ENCODE measurements at places on chromosomes 13 and 19. TPM values are rescaled to one million over a fixed set of nuclear protein-coding genes. Genes with fewer than 3 reads are reported as not detected.

GRCh38 chr13:57918913-57919312 is 287.4 kb downstream of the PCDH17 start:
- H3K27me3 ChIP-seq, result no peaks in the 10 kb centered on the region
- no peak for DNase-seq
- H3K4me1 ChIP-seq, result no peaks in the 10 kb centered on the region
- no peak overlapping the region for H3K4me3 ChIP-seq
- H3K27ac ChIP-seq, result no peak overlapping the region

- H3K27ac ChIP-seq, result no peak overlapping the region
- no peaks in the 10 kb centered on the region for H3K4me1 ChIP-seq
- no peak for DNase-seq
- H3K27me3 ChIP-seq, result no peaks in the 10 kb centered on the region
- H3K36me3 ChIP-seq, result peaks cover 81% of the 10 kb centered on the region
- H3K4me3 ChIP-seq, result no peak overlapping the region
These were observed 22.0 kb downstream of the LDLR start for GRCh38 chr19:11111117-11111770.

DNA sequence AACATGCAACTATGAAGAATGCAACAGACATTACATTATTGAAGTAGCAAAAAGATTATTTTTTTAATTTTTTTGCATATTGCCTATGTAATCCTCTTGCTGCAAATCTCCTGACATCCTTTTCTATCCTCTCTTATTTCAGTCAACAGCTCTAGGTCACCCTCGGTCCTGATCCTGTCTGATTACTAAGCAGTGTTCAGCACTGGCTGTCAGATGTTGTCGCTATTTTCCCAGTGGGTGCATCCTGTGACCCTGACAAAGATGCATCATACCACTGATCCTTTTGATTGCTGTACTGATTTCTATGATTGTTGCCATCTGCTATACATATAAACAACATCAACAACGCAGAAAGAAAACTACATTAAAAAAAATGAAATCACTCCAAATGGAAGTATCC is 443.7 kb upstream of the PRR20A start:
- DNase-seq, result no peak
- H3K27me3 ChIP-seq, result no peaks in the 10 kb centered on the region
- H3K4me1 ChIP-seq, result no peaks in the 10 kb centered on the region
- no peak overlapping the region for H3K27ac ChIP-seq

GRCh38 chr13:112728375-112729126 is 38.7 kb downstream of the ATP11A start:
- no peaks in the 10 kb centered on the region for H3K27me3 ChIP-seq
- no peaks in the 10 kb centered on the region for H3K36me3 ChIP-seq
- no peak overlapping the region for H3K27ac ChIP-seq
- peaks cover 11% of the 10 kb centered on the region for H3K4me1 ChIP-seq

DNA sequence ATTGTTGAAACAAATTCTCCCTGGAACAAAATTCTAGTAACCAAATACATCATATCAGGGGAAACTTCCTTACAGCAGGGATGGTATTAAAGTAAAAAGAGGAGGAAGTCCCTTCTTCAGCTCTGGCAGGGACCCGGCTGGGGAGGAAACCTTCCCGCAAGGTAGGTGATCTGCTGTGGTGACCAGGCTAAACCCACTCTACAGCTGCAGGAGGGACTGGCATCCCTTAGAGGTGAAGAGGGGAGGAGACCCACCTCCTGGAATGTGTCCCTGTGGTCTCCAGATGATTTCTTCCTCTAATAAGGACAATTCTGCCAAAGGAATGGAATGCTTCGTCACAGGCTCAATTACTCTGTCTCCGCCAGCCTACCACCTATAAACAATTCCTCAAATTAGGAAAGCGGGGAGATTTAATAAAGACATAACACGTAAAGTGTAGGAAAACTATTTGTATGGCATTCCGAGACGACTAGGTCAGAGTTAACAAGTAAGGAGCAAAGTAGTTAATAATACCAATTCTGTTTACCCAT is 637 bp upstream of the PDS5B start:
- H3K4me1 ChIP-seq, result peaks cover 5% of the 10 kb centered on the region
- H3K4me3 ChIP-seq, result peak overlapping the region; percentile 60
- H3K36me3 ChIP-seq, result no peaks in the 10 kb centered on the region
- no peaks in the 10 kb centered on the region for H3K27me3 ChIP-seq
- no peak for DNase-seq

- H3K4me3 ChIP-seq, result peak overlapping the region; percentile 13
- DNase-seq, result no peak
- no peak overlapping the region for H3K27ac ChIP-seq
These were observed 372 bp downstream of the DNAAF3 start for GRCh38 chr19:55165952-55166529.

- H3K36me3 ChIP-seq, result no peaks in the 10 kb centered on the region
- no peaks in the 10 kb centered on the region for H3K4me1 ChIP-seq
- no peaks in the 10 kb centered on the region for H3K27me3 ChIP-seq
- H3K4me3 ChIP-seq, result no peak overlapping the region
These were observed 87.2 kb downstream of the RXFP2 start for GRCh38 chr13:31826521-31826920.

- H3K27me3 ChIP-seq, result no peaks in the 10 kb centered on the region
- no peak for DNase-seq
- H3K36me3 ChIP-seq, result no peaks in the 10 kb centered on the region
These were observed 89.4 kb downstream of the KCTD12 start for GRCh38 chr13:76796851-76797250.

- H3K27ac ChIP-seq, result no peak overlapping the region
- H3K4me3 ChIP-seq, result no peak overlapping the region
- no peak for DNase-seq
- no peaks in the 10 kb centered on the region for H3K27me3 ChIP-seq
These were observed 308.4 kb downstream of the FGF9 start for GRCh38 chr13:21979161-21979806.

The NUDT15 gene
- total RNA-seq, result 11.9 TPM

The KCNN1 gene
- 1.3 TPM for total RNA-seq

The KLK6 gene
- total RNA-seq, result 0.24 TPM

The SSC5D gene
- total RNA-seq, result 0.80 TPM
